ENCODE measurements at places on chromosomes 7 and 10.

DNA sequence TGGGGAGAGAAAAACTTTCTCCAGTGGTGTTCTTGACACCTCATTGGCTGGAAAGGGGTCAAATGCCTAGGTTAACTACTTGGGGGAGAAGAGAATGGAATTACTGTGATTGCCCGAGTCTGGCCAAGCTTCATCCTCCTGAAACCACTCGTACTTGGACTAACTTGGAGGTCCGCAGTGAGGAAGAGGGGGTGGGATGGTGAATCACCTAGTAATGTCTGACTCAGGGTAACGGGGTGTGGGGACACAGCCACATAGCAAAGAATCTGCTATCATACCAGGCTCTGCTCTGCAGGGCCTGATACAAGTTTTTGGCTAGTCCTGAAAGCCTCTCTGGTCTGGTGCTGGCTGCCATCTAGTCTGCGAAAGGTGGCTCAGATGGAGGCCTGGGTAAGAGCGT is 190.9 kb downstream of the RPS24 start:
- DNase-seq = peak; percentile 46

DNA sequence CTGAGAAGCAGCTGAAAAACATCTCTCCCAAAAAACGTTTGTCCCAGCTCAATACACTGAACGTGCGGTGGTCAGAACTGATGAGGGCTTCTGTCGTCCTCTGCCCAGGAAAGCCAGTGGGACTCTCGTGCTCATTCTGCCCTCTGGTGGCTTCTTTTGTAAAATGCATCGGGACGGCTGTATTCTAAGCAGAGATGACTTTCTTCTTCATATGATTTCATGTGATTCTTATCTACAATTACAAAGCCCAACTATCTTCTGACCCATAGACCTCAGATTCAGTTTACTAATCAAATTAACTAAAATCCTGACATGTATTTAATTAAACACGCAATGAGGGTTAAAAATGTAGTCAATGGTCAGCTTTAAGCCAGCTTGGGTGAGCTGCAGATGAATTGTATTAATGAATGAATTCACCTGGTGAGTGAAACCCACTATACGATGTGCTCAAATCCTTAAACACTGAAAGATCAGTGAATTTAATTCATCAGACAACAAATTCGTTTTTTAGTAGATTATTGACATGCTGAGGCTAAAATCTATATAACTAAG is 117.6 kb upstream of the FAM204A start:
- DNase-seq = peak; percentile 58

DNA sequence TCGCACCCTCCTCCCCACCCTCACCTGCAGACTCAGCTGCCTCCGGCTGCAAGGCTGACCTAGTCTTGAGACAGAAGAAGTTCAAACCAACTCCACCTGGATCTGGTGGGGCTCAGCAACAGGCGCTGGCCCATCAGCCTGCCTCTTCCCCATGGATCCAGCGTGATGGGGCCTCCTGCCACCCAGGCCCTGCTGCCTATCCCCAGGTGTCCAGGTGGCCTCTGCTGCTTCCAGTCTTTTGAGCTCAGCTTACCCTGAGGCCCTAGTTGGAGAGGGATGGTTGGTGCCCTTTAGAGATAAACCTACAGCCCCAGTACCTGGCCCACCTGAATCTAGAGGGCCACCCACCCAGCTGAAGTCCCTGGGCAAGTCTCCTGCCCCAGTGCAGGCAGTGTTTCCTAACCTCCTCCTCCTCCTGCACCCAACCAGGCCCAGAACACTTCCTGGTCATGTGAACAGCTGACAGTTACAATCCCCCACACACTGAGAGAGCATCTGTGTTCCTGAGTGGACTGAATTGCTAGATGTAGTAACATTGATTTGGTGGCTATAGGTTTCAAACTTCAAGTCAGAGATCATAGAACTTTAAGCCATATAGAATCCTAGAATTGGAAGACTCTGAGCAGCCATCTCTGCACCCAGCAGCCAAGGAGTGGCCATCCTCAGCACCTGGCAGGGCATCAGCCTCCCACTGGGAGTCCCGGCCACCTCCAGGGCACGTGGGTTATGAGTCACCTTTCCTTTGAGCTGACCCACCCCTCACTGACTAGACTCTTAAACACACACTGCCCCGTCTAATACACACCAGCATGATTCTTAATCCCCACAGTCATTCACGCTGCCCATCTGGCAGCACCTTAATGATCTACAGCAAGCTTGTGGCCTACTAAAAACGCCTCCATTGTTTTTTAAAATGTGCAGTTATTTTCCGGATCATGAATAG is 51.9 kb downstream of the ALOX5 start:
- DNase-seq = peak; percentile 8

GRCh38 chr7:15452670-15453069 is 109.1 kb downstream of the AGMO start:
- DNase-seq = no peak

DNA sequence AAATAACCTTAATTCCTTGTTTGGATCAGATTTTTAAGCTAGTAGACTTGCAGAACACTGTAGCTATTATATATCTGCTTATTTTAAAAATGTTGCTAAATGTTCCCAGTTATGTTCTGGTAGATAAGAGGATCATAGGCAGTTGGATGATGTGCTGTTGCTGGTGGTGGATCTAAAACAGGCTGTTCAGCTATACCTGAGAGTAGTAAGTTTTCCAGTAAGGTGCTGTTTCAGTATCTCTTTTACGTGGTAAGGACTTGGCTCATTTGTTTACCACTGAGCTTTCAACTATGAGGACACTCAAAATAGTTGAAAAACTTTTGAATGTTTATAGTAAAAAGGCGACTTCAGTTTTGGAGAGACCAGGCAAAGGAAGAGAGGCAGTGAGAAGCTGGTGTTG is 180.9 kb downstream of the CDK14 start:
- DNase-seq = no peak

GRCh38 chr10:69742928-69743602 is 58.6 kb upstream of the COL13A1 start:
- no peak for DNase-seq

GRCh38 chr10:117578999-117579590 is 36.5 kb downstream of the EMX2 start:
- DNase-seq = no peak

DNA sequence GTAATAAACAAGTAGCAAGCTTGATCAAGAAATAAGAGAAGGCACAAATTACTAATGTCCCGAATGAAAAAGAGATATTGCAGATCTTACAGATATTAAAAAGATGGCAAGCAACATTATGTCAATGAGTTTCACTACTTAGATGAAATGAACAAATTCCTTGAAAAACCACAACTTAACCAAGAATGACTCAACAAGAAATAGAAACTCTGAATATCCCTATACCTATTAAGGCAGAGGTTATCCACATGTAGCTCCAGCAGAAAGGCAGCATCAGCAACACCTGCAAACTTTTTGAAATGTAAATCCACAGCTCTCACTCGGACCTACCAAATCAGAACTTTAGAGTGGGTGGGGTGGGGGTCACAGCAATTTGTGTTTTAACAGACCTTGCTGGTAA is 33.6 kb downstream of the PDE1C start:
- DNase-seq = peak; percentile 64

- no peak for DNase-seq
These were observed 10.1 kb upstream of the LEP start for GRCh38 chr7:128231021-128231420.

GRCh38 chr7:48085433-48085791 is 3.7 kb upstream of the UPP1 start:
- no peak for DNase-seq

DNA sequence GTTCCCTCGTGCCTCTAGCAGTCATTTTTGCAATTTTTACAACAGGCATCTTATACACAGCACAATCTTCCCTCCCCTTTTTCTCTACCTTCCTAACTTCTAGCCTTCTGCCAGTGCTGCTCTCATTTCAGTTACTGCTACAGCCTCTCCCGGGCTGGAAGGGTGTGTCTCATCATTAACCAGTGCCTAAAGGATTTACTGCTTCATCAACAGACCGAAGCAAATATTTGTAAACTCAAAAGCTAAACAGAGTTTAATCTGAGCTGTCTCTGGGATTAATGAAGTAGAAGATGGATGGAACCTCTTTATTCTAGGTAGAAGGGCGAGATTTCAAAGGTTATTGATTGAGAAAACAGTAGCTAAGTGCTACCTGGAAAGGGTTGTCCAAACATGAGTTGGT is 94.3 kb downstream of the PRPF18 start:
- DNase-seq = no peak

DNA sequence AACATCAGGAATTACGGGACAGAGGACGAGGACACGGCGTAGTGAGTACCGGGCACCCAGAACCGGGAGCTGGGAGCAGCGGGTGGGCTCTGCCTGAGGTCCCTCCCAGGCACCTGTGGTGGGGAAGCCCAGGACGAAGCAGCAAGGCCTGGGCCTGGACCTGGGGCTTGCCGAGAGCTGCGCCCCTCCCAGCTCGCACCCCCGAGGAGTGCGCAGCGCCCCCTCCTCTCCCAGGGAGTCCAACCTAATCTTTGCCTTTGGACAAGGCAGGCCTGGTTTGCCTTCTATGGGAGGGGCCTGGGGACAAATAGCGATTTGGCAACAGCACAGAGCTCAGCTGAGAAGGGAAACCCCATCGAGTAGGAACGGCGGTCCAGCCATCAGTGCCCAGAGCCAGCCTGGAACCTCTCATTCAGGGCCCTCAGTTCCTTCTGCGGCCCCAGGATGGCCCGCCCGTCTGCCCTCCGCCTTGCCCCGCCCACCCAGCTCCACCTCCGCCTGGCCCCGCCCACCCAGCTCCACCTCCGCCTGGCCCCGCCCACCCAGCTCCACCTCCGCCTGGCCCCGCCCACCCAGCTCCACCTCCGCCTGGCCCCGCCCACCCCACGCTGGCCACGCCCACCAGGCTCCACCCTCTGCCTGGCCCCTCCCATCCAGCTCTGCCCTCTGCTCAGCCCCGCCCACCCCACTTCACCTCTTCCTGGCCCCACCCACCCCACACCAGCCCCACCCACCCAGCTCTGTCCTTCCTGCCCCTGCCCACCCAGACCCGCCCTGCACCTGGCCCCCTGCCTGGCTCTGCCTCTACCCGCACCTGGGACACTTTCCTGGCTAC is 32.5 kb upstream of the KNDC1 start:
- DNase-seq = no peak

DNA sequence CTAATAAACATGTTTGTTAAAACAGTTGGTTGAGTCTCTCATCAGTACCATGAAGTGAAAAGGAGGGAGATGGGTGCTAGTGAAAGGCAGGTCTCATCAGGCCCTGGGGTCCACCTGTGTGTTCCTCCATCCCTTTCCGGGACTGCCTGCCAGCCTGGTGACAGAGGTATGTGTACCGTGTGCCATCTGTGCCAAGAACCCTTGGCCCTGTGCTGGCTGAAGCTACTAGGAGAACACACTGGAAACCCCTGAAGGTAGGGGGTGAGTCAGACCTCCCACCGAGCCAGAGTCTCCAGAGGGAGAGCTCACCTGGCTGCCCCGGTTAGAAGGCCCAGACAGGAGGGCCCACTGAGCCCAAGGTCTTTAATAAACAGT is 2.3 kb downstream of the DDIT4 start:
- DNase-seq = peak; percentile 35

- DNase-seq = no peak
These were observed 48.6 kb downstream of the COA1 start for GRCh38 chr7:43680736-43681135.

GRCh38 chr7:78350391-78350790 is 551.8 kb downstream of the PHTF2 start:
- DNase-seq = no peak

Data from astrocyte of the spinal cord (primary cell).